ENCODE measurements at places on chromosomes 12 and 14.

DNA sequence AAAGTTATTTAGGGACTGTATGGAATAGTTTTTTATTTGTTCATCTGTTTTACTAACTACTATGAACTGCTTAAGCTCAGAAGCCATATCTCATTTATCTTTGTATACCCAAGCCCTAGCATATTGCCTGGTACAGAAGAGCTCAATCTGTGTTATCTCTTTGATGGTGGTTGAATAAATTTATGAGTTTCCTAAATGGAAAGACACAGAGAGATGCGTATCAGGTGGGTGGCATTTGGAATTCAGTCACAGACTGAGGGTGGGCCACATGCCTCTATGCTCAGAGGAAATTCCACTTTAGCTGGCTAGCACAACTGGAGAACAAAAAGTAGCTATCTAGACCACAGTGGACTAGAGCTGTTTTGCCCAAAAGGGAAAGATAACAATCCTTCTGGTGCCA is 145.5 kb downstream of the SLC6A15 start:
- no peaks in the 10 kb centered on the region for H3K4me1 ChIP-seq
- no peaks in the 10 kb centered on the region for H3K36me3 ChIP-seq
- no peak overlapping the region for H3K4me3 ChIP-seq
- H3K27me3 ChIP-seq, result no peaks in the 10 kb centered on the region
- no peak for DNase-seq
- H3K27ac ChIP-seq, result no peak overlapping the region

GRCh38 chr14:67911562-67911961 is 92.0 kb downstream of the RAD51B start:
- H3K36me3 ChIP-seq, result no peaks in the 10 kb centered on the region
- no peak overlapping the region for H3K27ac ChIP-seq
- peaks cover 9% of the 10 kb centered on the region for H3K4me1 ChIP-seq

DNA sequence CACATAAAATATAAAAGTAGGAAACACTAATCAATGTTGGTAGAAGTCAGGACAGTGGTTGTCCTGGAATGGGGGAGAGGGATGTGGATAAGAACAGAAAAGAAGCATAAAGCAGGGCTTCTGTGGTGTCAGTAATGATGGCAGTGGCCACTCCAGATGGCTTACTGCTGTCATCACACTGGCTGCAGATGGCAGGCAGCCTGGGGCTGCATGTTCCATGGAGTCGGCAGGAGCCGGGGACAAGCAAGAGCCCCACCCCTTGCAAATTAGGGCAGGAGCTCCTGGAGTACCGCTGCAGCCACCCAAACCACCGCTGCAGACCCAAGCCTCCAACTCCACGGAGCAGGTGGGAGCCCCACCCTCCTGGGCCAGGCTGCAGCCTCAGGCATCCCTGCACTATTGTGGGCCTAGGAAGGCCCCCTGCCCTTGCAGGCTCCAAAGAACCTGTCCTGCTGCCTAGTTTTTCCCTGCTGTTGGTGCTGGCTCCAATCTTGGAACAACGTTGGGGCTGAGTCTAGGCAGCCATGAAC is 28.8 kb upstream of the SLC5A8 start:
- H3K4me3 ChIP-seq, result no peak overlapping the region
- H3K27ac ChIP-seq, result no peak overlapping the region
- H3K4me1 ChIP-seq, result peaks cover 8% of the 10 kb centered on the region
- H3K36me3 ChIP-seq, result no peaks in the 10 kb centered on the region
- no peak for DNase-seq

DNA sequence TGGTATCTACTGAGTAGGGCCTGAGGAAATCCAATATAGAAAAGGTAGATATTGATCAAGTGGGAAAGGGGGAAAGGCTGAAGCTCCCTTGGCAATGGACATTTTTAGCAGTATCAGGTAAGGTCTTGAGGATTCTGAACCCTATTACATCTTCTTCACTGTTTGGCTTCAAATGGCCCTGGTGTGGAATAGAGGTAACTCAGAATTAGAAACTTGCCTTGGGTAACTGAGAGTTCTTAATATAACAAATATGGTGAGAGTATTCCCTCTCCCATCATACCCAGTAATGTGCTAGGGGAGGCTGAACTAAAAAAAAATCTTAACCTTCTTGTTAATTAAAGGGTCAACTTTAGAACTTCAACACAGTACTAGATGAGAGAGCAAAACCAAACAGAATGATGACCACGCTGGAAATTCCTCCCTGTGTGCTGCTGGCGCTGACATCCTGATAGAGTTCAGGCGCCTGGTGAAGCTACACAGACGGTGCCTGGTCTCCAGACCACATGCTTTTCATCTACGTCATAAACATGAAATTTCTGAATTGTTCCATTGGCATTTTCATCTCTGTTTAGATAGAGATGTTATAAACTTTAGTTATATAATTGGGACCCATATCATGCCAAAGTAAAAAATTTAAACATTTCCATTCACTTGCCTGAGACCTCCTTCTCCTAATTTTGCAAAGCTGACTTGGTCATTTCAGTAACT is 128.3 kb downstream of the AKAP6 start:
- peak; percentile 87 for DNase-seq
- peak overlapping the region; percentile 75 for H3K27ac ChIP-seq
- H3K4me1 ChIP-seq, result peaks cover 25% of the 10 kb centered on the region
- H3K4me3 ChIP-seq, result no peak overlapping the region
- no peaks in the 10 kb centered on the region for H3K36me3 ChIP-seq

GRCh38 chr14:77760381-77761204 is at the start of gene SNW1:
Gene SNW1 (minus strand): TSS chr14:77761156. CDS start chr14:77761127, 29 bp downstream.
- H3K36me3 ChIP-seq, result no peaks in the 10 kb centered on the region
- DNase-seq, result peak; percentile 96
- peak within 1 kb of the TSS; percentile 91 for H3K27ac ChIP-seq
- peak within 1 kb of the TSS; percentile 92 for H3K4me3 ChIP-seq
- no peaks in the 10 kb centered on the region for H3K27me3 ChIP-seq
- H3K4me1 ChIP-seq, result peaks cover 6% of the 10 kb centered on the region

DNA sequence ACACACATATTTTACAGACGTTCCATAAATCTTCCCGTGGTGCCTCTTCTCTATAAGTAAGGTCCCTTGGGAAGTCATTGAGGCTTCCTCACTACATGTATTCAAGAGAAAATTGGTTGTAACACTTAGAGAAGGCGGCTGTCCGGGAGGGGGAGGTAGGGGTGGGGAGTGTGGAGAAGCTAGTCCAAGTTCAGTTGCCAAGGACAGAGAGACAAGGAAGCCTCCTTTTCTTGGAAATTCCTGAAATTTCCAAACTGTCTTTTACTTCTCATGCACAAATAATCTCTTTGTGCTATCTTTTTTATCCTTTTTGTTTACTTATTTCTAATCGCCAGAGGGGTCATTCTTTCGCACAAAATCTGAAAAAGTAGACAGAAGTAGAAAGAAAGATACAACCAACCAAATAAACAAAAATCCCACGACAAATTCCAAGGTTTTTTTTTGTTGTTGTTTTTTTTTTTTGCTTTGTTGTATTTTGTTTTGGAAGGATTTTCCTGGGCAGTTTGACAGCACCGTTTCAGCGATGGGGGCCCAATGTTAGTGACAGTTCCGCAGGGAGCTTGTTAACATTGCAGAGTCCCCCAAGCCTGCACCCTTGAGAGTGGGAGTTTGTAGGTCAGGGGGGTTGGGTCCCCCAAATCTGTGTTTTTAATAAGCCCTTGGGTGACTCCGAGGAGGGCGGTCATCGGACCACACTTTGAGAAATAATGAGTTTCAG is 45.2 kb downstream of the MAP1LC3B2 start:
- no peaks in the 10 kb centered on the region for H3K36me3 ChIP-seq
- DNase-seq, result no peak
- H3K27me3 ChIP-seq, result no peaks in the 10 kb centered on the region
- H3K27ac ChIP-seq, result no peak overlapping the region

DNA sequence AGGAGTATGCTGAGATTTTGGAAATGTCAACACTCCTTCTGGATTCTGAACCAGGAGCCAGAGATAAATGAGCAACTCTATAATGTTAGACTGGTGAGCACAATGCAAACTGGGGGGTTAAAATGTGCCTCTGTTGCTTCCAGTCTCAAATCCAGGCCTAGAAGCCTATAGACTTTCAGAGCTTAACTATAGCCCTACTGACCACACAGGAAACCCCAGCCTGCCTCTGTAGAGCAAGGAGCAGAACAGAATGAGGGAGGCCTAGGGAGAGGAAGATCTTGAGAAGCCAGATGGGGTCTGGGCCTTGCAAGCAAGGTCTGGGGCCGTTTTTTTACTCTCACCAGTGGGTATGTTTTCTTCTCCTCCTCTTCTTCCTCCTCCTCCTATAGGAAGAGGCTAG is 225.4 kb upstream of the KITLG start:
- no peaks in the 10 kb centered on the region for H3K36me3 ChIP-seq
- H3K27ac ChIP-seq, result no peak overlapping the region
- no peaks in the 10 kb centered on the region for H3K4me1 ChIP-seq
- no peak for DNase-seq

All from cardiac muscle cell (in vitro differentiated cells and primary cell).